ENCODE measurements at places on chromosomes 2 and 18. TPM values are rescaled to one million over a fixed set of nuclear protein-coding genes. Genes with fewer than 3 reads are reported as not detected.
A peak's percentile ranks its signal among the peaks of the same experiment; 100 is the strongest.

DNA sequence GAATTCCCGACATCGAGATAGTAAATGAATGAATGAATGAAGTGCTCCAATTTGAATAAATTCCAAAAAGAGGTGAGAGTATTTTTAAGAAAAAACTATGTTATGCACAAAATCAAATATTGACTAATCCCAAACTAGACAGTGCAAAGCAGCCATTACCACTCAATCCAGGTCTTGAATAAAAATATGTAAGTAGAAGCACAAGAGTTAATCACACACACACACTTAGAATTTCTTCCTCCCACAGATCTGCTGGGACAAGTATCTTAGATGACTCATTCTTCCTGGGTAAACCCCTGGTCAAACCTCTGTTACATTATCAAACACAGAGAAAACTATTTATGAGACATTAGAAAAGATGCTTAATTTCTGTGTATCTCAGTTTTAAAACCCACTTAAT is 102.0 kb downstream of the PLA2R1 start:
- DNase-seq: no peak

POTEI gene
- polyA plus RNA-seq: not detected

GRCh38 chr2:240259924-240260529 is 119.6 kb upstream of the OTOS start:
- DNase-seq: no peak

- DNase-seq: no peak
Measured at GRCh38 chr18:10580215-10580614, 54.4 kb downstream of the NAPG start.

DNA sequence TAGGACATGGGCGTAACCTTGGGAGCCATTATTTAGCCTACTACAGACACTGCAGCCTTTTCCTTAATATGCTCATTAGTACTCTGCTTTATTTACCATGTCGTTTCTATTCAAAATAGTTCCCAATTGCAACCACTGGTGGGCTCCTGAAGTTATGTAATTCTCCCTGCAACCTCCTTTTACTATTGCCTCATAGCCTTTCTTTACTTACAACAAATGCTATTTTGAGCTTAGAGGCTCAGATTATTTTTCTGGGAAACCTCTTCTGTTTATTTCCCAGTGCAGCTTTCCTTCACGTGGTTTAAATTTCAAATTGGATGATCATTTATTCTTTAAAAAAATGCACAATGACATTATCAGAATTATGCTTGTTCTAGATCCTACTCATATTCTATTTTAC is 492.3 kb upstream of the TMEFF2 start:
- DNase-seq: no peak

GRCh38 chr2:127576433-127577207 is 41.1 kb downstream of the MYO7B start:
- peak; percentile 23 for DNase-seq

- DNase-seq: peak; percentile 84
Measured at GRCh38 chr2:95526360-95527341, 42.1 kb upstream of the TRIM43B start.

- DNase-seq: no peak
Measured at GRCh38 chr2:72089537-72089936, 58.1 kb downstream of the CYP26B1 start.

- no peak for DNase-seq
Measured at GRCh38 chr2:228767196-228767595, 503.9 kb downstream of the PID1 start.

DNA sequence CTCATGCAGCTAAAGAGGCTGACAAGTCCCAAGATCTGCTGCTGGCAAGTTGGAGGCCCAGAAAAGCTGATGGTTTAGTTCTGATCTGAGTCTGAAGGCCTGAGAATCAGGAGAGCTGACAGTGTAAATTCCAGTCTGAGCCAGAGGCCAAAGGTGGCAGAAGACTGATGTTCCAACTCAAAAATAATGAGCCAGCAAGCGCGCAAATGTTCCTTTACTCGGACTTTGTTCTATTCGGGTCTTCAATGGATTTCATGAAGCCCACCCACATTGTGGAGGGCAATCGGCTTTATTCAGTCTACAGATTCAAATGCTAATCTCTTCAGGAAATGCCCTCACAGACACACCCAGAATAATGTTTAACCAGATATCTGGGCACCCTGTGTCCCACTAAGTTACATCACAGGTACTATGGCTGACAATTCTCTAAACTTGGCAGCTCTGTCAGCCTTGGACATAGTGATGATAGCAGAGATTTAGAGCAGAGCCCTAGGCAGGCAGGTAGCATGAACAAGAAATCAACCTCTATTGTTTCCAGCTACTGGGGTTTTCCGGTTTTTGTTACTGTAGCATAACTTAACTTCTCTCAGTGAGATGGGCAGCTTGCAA is 318.5 kb downstream of the HRH4 start:
- peak; percentile 48 for DNase-seq

- no peak for DNase-seq
Measured at GRCh38 chr2:10490806-10491291, 42.7 kb upstream of the ODC1 start.

DNA sequence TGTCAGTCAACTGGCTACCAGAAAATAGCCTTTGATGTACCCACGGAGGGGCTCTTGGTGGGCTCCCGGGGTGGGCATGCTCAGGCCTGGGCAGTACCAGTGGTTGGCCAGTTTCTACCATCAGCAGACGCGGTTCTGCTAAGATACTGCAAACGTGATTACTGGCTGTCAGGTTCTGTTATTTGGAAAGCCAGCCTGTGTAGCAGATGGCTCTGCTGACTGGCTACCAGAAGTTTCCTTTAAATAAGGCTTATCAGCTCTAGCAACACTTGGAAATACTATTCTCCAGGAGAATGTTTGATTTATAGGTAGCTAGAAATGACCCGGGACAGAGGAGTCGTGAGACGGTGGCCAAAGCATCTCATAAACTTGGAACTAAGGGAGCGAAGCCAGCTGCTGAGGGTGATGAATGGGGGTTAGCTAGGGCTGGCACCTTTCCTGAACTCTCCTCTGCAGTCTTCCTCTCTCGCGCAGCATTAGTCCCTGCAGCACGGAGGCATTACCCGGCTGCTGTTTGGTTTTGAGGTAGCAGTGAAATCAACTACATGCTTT is 171.9 kb downstream of the AGAP1 start:
- DNase-seq: no peak

DNA sequence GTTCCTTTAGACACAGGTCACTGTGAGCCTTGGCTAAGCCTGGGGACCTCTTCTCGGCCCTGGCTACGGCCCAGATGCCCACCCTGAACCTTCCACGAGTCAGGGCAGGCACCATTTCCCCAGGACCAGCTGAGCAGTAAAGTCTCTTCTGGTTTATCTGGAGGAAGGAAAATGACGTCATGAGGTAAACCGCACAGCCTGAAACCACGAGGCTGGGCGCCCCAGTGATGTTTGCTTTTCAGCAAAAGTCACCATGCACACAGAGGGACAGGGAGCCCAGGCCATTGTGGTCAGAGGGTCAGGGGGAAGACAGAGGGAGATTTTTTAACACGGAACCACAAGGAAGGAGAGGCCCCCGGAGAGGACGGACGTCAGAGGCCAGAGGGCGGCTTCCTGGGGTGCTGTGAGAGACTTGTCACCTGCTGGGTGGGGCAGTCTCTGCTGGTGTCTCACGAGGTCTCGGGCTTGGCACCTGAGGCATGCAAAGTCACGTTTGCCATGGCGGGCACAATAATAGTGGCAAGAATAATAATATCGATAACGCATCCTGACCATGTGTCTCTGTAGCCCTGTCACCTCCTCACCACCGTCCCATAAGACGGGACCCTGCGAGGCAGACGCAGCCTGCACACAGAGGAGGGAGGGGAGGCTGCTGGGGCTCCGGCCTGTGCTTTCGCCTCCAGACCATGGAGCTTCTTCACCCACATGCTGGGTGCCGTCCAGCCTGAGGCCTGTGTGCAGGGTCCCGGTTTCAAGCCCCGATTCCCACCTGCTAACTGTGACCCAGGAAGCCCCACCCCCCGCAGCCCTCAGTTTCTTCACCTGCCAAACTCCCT is 33.2 kb upstream of the FOSL2 start:
- no peak for DNase-seq

DNA sequence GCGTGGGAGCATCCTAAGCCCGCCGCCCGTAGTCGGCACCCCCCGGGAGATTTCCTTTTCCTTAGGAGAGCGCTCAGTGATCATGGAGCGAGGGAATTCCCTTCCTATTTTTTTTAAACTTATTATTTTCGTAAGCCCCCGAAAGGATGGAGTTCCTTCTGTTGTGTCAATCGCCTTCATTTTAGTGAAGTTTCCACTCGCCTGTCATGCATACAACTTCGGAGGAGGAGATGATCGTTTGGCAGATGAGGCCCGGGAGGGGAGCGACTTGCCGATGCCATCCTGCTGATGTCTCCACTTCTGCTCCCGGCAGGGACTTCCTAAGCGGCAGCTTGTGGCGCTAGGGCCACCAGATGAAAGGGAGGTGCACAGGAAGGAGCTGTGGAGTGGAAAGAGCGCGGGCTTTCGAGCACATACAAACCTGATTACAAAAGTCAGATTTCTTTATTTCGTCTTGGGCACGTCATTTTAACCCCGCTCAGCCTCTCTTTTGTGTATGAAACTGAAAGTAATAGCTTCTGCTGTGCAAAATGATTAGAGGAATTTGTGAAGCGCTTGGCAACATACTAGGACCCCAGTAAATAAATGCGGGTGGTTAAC is at the start of gene ADGRF3:
TSS of gene ADGRF3 (minus strand) at position 336 of the 600 bp plus-strand sequence. CDS start 555 bp downstream, outside the sequence.
- DNase-seq: peak; percentile 82

GRCh38 chr2:8538531-8538930 is 143.3 kb upstream of the ID2 start:
- no peak for DNase-seq

Measured in brain (organoid and tissue), 16 donors.